IPS-NIHi11 (cell line): ENCODE measurements at places on chromosomes 12 and 14.

DNA sequence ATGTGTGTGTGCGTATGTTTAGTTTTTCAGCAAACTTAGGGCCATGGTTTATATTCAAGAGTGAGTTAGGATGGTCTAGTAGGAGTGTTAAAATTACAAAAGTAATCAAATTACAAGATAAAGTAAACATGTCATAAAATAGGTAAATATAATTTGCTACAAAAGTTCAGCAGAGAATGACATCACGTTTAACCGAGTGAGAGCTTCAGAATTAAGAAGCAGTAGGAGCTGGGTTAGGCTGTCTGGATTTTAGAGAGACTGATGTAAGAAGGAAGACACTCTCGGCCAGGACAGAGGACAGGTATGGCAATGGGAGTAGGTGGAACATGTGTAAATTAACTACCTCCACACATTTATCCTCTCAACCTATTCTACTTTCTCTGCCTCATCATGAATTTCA lies 11.6 kb upstream of the MGST1 start:
- no peak for DNase-seq

DNA sequence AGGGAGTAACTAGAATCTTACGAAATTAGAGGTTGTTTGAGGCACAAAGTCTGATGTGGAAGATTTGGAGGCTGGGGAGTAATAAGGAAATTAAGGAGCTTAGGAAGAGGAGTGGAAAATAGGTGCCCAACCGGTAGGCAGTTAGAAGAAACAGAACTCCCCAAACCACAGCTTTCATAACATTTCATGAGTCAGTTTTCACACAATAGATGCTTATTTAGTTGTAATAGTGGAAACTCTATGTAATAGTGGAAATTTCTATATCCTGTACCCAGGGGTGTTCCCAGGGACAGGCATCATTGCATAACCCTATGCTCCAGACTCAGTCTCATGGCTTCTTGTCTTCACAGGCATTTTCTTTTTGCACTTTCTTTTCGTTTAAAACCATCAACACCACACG lies 8.3 kb downstream of the C3AR1 start:
- DNase-seq: no peak

DNA sequence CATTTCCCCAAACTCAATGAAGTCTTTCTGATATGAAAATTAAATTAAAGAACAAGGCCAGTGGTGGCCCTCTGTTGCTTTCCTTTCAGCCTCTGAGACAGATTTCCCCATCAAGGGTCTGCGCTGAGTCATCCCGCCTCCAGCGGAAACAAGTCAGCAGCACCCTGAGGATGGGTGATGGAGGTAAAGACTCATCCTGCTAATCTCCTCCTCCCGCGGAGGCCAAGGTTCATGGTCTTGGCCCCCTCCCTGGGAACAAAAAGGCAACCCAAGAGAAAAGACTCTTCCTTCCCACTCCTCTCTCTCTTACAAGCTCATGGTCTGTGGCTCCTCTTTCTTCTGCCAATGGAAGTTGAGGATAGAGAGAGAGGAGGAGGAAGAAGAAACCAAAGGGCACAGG lies 9.0 kb upstream of the NUMB start:
- DNase-seq: no peak

GRCh38 chr12:109943811-109944210 lies 43.7 kb downstream of the TCHP start:
- no peak for DNase-seq

GRCh38 chr12:11630046-11630706 lies 19.3 kb upstream of the ETV6 start:
- DNase-seq: no peak

- no peak for DNase-seq
Observed at GRCh38 chr12:88793096-88793495, 212.8 kb upstream of the KITLG start.

GRCh38 chr12:71591601-71592000 lies 72.0 kb downstream of the ZFC3H1 start:
- DNase-seq: no peak

DNA sequence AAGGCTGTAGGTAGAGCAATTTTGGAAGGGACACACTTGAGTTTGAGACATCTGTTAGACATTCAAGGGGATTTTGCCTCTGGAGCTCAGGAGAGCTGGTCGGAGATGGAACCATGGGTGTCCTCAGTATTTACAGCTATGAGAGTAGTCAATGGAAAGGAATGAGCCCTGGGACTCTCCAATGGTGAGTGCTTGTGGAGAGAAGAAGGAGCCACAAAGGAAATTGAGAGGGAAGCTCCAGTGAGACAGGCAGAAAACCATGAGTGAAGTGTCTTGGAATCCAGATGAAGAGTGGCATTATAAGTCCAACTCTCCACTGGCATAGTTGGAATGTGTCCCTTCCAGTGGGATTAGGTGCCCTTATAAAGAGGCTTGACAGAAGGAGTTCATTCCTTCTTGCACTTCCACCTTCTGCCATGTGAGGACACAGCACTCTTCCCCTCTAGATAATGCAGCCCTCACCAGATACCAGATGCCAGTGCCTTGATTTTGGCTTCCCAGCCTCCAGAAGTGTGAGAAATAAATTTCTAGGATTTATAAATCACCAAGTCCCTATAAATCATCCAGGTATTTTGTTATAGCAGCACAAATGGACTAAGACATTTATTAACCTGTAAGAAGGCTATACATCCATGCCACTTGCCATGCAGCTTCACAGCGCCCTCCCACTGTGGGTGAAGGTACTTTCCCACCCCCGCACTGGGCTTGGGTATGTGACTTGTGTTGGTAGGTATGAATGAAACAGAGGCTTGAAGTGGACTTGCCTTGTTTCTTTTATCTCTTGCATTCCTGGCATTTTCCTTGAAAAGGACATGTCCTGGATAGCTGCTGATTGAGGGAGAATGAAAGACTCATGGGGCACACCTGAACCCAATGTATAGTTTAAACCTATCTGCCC lies 27.3 kb downstream of the LLPH start:
- DNase-seq: peak; percentile 25

DNA sequence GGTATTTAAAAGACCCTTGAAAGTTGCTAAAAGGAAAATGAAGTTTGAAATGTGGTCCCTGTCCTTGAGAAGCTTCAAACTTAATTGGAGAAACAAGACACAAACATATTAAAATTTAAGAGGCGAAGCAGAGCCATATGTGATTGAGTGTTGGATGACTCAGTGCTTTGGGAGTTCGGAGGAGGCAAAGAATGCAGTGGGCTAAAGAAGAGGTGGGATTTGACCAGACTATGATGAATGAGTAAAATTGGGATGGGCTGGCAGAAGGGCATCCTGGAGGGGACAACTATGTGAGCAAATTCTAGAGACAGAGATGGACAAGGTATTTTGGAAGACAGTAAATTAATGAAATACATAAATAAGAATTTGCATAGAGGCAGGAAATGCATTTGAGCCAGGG lies 358.6 kb downstream of the EGLN3 start:
- DNase-seq: no peak

GRCh38 chr12:30111719-30112118 lies 328.0 kb upstream of the TMTC1 start:
- no peak for DNase-seq
